HuH-7.5 (cell line): ENCODE measurements at places on chromosomes 4 and X.

- DNase-seq = no peak
These were observed 6.6 kb downstream of the LANCL3 start for GRCh38 chrX:37578045-37578444.

- no peak for DNase-seq
These were observed 206.9 kb downstream of the GLUD2 start for GRCh38 chrX:121254336-121254735.

DNA sequence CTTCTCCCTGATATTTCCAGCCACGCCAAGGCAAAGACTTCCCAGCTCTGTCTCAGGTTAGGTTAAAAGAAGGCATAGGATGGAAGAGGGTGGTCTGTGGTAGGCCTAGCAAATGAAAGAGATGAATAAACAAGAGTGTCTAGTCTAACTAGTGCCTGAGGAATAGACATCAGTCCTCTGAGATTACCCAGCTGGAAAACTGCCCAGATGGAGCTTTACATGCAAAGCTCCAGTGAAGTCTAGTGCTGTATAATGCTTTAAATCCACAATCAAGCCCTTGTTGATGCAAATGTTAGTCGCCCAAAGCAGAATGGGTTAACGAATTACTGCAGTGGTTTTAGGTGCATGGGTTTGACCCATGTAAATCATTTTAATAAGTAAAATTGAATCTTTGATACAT lies 24.8 kb upstream of the GUCY1B1 start:
- DNase-seq = no peak

DNA sequence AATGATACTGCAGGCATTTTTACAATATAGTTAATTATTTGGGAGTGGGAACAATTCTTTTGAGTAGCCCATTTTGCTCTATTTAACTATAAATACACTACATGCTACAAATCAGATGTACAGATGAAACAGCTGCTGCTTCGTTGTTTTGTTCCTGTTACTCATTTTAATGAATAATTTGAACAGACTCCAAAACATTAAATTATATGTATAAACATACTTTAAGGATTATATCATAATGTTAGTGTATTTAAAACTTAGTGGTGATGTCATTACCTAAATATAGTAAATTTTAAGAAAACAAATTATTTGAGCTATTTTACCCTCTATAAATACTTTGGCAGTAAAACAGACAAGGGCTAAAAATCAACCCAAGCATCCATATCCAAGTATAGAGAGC lies 60.7 kb downstream of the GAB1 start:
- no peak for DNase-seq

DNA sequence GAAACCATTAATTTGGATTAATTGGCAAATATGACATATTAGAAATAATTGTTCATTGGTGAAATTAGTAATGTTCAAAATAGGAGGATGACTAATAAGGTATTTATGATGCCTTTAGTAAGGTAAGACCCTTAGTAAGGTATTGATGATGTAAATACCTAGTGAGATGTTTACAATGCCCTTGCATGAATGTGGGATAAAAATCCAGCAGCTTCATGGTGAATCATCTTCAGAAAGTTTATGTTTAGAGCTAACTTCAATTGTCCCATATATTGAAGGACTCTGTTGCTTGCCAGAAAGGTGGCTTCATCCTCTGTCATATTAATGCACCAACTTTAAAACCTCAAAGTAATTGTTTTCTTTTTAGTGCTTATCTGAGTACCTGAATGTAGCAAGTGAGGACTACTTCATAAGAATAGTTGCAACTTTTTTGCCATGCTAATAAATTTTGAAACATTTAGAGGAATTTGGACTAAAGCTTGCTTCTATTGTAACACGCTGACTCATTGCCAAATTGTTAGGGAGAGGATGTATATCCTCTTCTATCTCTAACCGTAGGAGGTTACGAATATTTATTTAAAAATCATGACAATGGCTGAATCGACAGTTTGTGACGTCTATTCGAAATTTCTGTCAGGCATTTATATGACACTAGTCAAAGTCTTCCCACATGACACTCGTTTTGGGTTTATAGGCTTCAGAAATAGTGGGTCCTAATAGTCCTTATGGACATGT lies 174.1 kb upstream of the HS3ST1 start:
- no peak for DNase-seq

DNA sequence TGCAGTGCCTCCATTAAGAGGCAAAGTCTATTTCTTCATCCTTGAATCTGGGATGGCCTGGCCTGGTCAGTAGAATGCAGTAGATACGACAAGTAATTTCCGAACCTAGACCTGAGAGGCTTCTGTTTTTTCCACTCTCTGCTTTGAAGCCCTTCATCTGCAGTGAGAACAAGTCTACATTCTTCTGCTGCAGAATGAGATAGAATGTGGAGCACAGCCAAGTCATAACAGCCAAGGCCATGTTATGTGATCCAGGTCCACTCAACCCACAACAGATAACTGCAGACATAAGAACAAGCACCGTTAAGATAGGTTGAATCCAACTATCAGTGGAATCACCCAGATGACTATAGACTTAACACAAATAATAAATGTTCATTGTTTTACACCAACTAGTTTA lies 1297.7 kb downstream of the C4orf33 start:
- DNase-seq = no peak

DNA sequence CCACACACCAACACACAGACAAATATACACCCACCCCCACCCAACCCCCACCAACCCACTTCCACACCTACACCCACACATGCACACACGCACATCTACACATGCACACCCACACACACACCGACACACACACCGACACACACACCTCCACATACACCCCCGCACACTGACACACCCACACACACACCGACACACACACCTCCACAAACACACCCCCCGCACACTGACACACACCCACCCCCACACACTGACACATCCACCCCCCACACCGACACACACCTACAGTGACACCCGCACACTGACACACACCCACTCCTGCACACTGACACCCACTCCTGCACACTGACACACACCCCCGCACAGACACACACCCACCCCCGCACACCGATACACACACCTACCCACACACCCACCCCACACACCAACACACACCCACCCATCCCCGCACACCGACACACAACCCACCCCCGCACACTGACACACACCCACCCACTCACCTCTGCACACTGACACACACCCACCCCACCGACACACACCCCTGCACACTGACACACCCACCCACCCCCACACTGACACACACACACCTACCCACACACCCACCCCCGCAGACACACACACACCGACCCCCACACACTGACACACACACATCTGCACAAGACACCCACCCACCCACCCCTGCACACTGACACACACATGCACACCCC lies 31.1 kb downstream of the FGFRL1 start:
- no peak for DNase-seq

DNA sequence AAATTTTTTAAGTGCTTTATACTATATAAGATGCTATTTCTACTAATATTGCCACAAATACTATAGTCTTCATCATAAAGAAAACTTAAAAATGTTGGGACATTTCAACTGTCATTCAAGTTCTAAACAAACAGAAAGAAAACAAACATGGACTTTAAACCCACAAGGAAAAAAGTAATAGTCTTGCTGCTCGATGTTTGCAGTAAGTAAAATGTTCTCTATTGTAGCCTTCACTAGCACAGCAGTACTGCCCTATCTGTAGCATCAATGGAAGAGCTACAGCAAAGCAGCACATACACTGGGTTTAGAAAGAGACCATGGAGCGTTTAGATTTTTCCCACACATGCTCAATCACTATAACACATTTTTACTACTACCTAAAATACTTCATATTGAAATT lies 146.8 kb downstream of the KLHL13 start:
- DNase-seq = peak; percentile 2

GRCh38 chrX:43870758-43871419 lies 11.4 kb downstream of the MAOB start:
- DNase-seq = no peak

DNA sequence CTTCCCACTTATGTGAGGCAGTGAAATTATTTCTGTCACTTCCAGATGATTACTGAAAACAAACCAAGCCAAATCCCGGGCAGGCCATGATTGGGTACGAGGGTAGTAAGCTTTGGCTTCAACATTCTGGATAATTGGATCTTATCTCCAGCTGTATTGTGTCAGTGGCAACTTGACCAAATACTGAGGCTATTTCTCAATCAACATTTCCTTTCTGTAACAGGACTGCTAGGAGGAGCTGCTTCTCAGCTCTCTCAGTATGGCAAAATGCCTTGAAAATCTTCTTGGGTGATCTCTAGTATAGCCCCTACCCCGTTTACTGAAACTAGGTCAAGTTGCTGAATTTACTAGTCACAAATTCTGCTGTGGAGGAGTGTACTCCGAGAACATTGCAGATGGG lies 169.3 kb upstream of the FRMPD4 start:
- no peak for DNase-seq

DNA sequence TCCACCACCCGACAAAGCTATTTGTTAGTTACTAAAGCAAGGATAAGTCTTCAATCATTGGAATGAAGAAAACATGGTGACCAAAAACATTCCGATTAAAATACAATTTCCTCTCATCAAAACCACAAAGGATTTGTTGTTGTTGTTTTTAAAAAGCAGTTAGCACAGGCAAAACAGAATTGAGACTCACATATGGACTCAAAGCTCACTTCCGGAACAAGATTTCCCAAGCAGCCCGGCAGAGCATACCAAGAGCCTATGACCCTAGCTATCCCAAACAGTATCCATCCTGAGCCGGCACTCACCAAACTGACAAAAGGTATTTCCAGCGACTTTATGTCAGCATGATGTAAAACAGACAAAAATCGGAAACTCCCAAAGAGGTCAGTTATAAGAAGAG lies 39.9 kb downstream of the ADGRA3 start:
- no peak for DNase-seq

DNA sequence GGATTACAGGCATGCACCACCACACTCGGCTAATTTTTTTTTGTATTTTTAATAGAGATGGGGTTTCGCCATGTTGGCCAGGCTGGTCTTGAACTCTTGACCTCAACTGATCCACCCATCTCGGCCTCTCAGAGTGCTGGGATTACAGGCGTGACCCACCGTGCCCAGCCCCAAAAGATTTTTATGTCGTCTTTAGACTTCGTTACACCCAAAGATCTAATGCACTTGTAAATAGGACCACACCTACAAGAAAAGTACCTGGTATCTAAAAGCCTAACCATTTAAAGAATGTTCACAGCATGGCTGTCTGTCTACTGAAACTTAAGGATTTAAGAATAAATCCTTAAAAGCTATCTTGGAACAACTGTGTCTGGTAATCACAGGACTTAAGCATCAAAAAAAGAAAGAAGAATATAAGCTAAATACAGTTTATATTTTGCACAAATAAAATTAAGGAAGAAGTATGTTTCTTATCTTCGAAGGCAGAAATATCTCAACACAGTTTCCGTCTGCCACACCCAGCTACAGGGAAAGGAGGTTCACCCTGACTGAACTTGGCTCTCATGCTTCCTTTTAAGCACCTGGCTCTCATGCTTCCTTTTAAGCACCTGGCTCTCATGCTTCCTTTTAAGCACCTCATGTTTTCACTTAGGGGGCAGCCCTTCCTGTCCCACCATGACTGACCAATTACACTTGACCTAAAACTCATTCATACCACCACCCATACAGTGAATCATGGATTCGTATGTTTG lies 92.0 kb upstream of the STS start:
- no peak for DNase-seq

DNA sequence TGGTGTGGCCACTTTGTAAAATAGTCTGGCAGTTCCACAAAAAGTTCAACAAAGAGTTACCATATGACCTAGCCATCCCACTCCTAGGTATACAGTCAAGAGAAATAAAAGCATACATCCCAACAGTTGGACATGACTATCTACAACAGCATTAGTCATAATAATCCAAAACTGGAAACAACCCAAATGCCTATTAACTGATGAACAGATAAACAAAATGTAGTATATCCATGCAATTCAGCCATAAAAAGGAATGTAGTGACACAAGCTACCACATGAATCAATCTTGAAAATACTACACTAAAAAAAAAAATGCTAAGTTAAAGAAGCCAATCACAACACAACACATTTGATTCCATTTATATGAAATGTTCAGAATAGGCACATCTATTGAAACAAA lies 16.1 kb downstream of the MED14 start:
- no peak for DNase-seq

DNA sequence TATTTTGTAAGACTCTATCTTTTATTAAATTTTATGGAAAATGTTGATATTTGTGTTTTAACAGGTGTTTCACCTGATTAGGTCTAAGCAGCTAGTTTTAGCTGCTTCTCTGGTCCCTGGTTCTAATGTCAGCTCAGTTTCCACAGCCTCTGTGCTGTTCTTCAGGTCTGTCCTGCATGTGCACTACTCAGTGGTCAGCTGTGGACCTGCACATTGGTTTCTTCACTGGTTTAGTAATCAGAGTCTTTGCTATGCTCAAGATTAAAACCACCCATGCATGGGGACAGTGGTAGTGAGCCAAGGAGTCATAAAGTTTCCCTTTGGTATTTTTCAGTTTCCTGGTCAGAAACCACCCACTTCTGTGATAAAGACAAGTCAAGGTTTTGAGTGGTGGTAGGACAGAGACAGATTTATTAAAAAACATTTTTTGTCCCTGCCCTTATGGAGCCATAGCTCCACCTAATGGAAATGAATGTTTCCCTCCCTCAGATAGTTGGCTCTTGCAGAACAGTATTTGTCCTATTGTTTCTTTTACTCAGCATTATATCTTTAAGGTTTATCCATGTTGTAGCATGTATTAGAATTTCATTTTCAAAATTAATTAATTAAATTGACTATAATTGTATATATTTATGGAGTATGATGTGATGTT lies 36.8 kb upstream of the VBP1 start:
- no peak for DNase-seq

DNA sequence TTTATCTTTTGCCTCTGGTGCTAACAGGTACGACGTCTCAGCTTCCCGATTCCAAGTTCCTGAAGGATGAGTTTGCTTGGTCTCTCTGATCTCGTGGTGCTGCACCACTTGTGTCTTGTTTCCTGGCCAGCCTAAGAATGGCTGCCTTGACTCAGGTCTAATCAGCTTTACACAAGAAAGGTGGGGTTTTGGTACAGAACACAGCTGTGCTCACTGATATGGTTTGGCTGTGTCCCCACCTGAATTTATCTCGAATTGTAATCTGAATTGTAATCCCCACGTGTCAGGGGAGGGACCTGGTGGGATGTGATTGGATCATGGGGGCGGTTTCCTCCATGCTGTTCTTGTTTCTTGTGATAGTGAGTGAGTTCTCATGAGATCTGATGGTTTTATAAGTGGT lies 305.3 kb upstream of the NOCT start:
- no peak for DNase-seq

GRCh38 chr4:97819294-97819693 lies 324.0 kb downstream of the STPG2 start:
- no peak for DNase-seq
